ENCODE measurements at places on chromosomes 7 and 10. TPM values are rescaled to one million over a fixed set of nuclear protein-coding genes. Genes with fewer than 3 reads are reported as not detected.
A peak's percentile ranks its signal among the peaks of the same experiment; 100 is the strongest.

DNA sequence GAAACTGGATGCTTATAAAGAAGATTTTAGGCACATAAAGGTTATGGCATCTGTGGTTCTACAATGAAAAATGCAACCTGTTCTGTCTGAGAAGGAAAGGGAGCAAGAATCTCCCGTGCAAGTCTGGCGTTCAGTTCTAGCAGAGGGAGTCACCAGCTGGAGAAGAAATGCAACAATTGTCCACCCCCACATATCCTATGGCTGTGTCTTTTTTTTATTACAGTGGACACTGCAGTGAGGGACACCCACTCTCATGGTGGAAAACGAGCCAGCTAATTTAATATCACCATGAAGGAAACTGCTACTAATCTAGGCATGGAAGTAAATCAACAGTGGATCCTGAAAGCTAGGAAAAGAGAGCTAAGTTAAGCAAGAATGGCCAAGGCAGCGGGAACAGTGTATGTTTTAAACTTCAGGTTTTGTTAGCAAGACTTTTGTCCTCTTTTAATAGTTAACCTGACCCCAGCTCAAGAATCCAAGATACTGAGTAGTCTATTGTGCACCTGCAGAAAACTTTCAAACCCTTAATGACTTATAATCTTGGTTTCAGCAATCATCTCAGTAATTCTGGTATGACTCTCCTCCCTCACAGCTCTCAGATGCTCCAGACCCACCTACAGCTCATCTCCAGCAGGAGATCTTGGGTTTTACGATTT is 149.3 kb downstream of the FGFR2 start:
- DNase-seq, result no peak

The CYP3A4 gene
- total RNA-seq, result not detected

GRCh38 chr10:95306318-95306650 is 15.5 kb upstream of the PDLIM1 start:
- DNase-seq, result no peak

The BZW2 gene
- 75.6 TPM for total RNA-seq

- no peak for DNase-seq
These were observed 37.8 kb downstream of the OSBPL3 start for GRCh38 chr7:24942226-24942625.

GRCh38 chr7:152870106-152870693 is 110.6 kb downstream of the ACTR3B start:
- no peak for DNase-seq

The NPC1L1 gene
- 21.2 TPM for total RNA-seq

DNA sequence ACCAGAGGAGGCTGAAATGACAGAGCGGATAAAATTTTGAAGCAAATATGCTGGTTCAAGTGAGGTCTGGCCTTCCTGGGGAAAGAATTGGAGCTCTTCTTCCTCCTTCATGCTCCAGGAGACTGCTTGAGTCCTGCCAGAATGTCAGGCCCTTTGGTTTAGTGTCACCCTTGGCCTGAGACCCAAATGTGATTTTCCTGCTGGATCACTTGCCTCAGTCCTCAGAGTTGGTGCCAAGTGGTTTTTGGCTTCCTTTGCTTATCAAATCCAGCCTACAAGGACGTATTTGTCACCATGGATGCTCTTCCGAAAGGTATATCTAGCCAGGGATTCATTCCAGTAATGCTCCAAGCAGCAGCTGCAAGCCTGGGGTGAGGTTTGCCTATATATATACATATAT is 118.4 kb downstream of the PLPP4 start:
- DNase-seq, result no peak

- DNase-seq, result no peak
These were observed 105.7 kb downstream of the RAPGEF5 start for GRCh38 chr7:22251281-22251680.

DNA sequence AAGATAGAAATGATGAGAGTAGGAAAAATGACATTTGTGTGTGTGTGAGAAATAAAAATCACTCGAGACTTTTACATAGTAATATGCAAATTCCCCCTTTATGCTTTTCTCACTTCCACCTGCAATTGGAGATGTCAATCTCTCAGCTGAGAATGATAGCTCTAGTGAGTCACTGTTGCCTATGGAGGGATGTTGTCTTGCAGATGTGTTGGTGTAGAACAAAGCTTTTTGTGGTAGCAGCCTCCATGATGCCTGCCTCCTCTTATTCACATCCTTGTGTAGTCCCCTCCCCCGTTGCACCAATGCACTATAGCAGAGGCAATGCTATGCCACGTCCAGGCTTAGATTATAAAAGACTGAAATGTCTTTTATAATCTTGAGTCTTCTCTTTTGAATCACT is 33.8 kb downstream of the SPAG6 start:
- no peak for DNase-seq

GRCh38 chr10:19111501-19112267 is 63.1 kb downstream of the MALRD1 start:
- DNase-seq, result no peak

DNA sequence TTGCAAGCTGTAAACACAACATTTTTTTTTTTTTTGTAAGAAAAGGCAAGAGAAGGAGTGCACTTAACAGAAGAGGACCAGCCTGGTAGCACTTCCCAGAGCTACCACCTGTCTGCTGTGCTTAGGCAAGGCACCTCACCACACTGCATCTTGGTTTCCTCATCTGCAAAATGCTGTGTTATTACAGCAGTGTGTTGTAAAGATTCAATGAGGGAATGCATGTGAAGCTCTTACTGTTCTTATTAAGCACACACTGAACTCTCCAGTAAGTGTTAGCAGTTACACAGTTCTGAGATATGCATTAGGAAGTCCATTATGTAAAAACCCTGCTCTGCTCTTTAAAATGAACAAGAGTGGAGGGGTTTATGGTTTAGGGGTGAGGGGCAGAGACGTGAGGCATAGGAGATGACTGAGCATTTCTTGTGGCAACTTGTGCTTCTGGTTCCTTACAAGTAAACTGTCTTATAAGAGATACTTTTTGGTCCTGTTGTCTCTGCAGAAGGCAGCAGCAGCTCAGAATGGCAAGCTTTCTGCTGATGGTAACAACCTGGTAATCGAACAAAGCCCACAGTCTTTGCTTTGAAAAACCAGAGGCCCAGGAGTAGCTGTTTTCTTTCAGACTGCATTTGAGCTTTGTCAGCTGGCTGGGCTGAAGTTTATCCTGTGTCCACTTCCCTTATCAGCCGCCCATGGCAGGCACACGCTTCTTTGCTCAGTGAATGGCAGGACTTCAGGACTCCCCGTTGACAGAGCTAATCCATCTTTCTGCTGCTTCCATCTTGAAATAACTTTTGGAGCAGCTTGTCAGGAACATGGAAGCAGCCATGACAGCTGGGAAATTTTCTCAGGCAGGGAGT is 98.8 kb upstream of the BMPER start:
- no peak for DNase-seq

GRCh38 chr10:24206926-24207325 is 2.0 kb upstream of the KIAA1217 start:
- no peak for DNase-seq

The OR13A1 gene
- total RNA-seq, result 0.38 TPM

The ARHGAP22 gene
- 4.7 TPM for total RNA-seq

DNA sequence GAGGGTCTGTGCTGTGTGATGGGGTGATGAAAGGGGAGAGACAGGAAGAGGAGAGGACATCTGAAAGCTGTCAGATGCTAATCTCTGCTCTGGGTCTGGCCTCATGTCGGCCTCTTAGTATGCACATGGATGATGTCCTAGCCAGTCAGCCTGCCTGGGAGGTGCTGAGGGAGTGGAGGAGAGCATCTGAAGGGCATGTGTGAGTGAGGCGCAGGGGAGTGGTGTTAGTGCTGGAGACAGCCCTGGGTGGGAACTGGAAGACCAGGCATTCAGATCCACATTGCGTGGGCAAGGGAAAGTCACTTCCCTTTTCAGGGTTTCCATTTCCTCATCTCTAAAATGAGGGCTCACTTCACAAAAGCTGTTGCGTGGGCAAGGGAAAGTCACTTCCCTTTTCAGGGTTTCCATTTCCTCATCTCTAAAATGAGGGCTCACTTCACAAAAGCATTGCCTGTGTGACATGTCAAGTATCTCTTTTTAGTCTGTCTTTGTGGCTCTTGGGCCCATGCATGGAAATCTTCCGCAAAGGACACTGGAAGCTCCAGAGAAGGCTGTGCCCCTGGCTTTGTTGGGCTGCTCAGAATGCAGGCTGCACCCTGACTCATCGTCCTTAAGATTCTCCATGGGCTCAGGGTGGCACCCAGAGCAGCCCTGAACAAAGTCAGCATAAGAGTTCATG is 10.0 kb downstream of the SFTPD start:
- no peak for DNase-seq

The MACC1 gene
- total RNA-seq, result 16.1 TPM

DNA sequence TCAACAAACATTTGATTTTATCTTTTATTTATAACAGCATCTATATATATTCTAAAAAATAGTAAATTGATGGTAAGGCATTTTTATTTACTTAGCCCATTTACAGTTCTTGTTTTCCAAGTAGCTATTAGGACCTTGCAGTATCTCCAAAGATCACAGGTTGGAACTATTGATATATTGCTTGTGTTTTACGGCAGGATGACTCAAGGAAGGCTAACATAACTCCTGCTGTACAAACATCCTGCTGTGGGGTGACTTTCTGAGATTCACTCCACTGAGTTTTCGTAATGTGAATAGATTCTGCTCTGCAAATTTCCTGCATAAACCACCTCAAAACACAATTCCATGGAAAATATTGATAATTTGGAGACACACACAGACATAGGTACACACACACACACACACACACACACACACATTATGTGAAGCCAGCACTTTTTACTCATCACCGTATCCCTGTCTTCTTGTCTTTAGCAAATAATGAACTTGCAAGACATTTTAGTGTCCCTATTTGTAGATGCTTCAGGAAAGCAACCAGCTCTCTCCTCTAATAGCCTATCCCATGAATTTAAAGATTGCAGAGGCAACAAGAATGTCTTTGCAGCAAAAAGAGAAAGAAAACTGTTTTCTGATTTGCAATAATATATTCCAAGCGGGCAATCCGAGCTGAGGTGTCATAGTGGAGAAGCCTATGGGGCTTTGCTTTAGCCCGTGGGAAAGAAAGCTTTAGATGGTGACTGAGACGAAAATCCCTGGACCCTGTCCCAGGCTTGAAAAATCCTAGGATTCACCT is 722 bp downstream of the AGR2 start:
- no peak for DNase-seq

- no peak for DNase-seq
These were observed 83.5 kb downstream of the TNS3 start for GRCh38 chr7:47498229-47499056.

- peak; percentile 58 for DNase-seq
These were observed at the start of gene GLI3 for GRCh38 chr7:42236976-42237810. Gene GLI3 (minus strand): TSS chr7:42237209. CDS start chr7:42223253, 13,956 bp downstream.

GRCh38 chr7:129530795-129531391 is 28.6 kb downstream of the SMKR1 start:
- DNase-seq, result no peak
